ENCODE measurements at places on chromosomes 5 and 9.

GRCh38 chr5:104045987-104046386 is 483.4 kb upstream of the NUDT12 start:
- no peak for DNase-seq

- DNase-seq = no peak
Observed at GRCh38 chr5:168254013-168254693, 37.3 kb upstream of the WWC1 start.

- DNase-seq = no peak
Observed at GRCh38 chr9:16459421-16460148, 410.9 kb downstream of the BNC2 start.

DNA sequence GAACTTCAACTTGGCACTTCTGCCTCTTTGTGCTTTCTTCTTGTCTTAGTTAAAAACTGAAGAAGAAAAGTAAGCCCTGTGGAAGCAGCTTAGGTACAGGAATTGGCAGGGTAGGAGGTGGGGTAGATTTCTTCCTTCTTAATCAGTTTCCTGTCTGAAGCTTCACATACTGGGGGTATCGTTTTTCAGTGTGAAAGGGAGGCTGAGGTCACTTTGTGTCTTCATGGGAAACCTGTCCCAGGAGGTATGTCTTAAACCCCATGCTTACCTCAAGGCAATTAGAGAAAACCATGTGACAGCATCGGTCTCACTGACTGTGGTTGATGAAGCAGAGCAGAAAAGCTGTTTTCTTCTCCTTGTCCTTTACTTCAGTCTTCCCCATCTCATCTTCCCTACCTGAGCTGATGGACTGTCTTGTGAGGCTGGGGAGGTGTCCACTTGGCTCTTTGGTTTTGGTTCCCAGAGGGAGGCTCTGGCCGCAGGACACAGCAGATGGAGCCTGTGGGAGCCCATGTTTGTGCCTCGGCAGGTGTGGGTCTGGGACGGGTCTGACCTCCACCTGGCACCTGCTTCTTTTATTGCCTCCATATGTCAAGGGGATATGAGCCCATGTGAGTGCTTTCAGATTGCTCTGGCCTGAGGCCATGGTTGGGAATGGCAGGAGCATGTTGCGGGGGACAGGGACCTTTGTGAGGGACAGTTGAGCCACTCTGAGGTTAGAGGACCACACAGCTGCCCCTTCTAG is 47.0 kb downstream of the SH3GL2 start:
- DNase-seq = no peak

GRCh38 chr9:117018966-117019617 is 332.0 kb downstream of the TRIM32 start:
- DNase-seq = no peak

GRCh38 chr9:84738353-84738752 is 68.8 kb downstream of the NTRK2 start:
- DNase-seq = no peak

DNA sequence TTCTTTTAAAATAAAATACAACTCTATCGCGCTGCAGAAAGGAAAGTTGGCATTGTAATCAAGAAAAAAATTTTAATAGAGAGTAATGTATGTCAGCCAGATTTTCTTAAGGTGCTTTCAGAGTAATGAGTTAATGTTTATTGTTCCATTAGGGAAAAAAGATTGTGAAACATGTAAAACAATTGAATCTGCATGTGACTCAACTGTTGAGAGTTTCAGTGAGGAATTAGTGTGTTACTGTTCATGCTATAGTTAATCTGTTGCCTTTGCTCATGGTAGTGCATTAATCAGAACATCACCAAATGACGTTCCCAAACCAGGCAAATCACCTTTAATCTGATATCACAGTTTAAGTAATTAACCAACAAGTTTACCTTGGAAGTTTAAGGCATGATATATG is 600.5 kb downstream of the NR2F1-AS1 start:
- DNase-seq = no peak

DNA sequence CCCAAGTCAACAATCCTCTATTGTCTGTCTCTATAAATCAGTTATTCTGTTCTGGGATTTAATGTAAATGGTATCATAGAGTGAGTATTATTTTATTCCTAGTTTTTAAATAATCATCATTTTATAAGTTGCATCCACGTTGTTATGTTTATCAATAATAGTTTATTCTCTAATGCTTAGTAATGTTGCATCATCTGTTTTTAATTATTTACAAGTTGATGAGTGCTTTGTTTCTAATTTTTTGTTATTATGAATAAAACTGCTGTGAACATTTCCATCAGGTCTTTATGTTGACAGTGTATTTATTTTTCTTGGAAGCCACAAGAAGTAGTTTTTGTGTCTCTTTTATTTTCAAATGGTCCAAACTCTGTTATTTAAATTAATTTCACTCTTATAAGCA is 1201.2 kb upstream of the CDH6 start:
- no peak for DNase-seq

DNA sequence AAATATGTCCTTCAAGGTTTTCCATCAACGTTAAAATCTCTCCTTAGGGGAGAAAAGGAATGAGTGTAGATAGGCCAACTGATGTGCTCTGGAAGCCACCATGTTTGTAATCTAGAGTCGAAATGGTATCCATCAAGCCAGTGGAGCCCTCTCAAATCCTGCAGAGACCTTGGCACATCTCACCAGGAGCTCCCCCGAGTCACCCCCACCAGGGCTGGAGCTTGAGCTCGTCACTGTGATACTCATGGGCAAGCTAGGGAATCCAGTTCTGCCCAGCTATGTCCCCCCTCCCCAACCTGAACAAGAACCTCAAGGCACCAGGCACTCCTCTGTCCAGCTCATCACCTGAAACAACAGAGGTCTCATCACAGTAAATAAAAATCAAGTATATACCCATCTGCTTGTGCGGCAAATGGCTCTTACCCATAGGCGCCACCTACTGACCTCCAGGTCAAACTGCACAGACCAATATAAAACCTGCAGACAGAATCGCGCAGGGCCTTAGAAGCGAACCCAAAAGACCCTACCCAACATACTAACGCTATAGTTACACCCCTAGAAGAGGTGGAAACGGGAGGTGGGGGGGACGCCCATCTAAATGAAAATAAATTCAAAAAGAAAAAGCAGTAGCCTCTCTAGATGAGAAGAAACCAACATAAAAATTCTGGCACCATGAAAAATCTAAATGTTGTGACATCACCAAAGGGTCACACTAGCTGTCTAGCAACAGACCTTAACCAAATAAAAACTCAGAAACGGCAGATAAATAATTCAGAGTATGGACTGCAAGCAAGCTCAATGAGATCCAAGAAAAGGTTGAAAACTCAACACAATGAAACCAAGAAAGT is 75.0 kb downstream of the TTC39B start:
- no peak for DNase-seq

DNA sequence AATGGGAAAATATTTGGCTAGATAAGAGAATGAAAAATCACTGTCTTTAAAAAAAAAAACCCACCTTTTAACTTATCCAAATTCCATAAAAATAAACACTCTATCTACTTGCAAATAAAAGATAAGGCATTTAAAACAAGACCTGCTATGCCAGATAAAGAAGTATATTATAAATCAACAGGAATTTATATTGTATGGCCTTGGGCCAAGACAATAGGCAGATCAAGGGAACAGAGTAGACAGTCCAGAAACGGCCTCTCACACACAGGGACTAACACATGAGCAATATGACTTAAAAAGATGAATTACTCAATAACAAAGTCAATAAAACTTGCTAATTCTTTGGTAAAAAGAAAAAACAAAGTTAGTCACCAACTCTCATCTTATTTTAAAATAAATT is 34.7 kb upstream of the ICE1 start:
- no peak for DNase-seq

DNA sequence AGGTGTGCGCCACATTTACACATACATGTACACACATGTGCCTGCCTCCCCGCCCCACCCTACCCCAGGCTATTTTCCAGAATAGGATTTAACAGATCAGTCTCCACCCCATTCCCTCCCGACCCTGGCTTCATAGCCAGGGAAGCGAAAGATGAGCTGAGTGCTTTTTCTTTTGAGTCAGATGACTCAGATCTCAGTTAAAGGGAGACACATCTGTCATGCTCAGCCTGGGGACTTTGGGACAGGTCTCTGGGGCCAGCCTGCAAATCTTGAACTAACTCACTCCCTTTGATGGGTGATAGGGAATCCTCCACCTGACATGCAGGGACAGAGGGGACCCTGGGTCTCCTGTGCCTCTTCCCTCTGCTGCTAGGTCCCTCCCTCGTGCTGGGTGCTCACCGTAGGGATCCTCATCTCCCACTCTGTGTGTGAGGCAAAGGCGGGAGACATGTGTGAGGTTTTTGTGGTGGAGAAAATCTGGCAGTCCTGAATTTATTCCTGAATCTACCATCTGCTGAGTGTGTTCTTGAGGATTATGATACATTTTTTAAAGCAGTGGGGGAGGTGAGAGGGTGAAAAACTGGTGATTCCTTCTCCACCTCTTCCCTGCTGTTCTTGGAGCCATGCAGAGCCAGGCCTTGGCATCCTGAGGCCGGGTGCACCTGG is 37.7 kb downstream of the NEUROG1 start:
- no peak for DNase-seq

- no peak for DNase-seq
Observed at GRCh38 chr5:56494300-56494731, 261.2 kb upstream of the ANKRD55 start.

GRCh38 chr9:8750639-8751051 is 951.1 kb upstream of the DMAC1 start:
- DNase-seq = no peak

GRCh38 chr5:10699987-10700386 is 61.0 kb downstream of the DAP start:
- DNase-seq = no peak

DNA sequence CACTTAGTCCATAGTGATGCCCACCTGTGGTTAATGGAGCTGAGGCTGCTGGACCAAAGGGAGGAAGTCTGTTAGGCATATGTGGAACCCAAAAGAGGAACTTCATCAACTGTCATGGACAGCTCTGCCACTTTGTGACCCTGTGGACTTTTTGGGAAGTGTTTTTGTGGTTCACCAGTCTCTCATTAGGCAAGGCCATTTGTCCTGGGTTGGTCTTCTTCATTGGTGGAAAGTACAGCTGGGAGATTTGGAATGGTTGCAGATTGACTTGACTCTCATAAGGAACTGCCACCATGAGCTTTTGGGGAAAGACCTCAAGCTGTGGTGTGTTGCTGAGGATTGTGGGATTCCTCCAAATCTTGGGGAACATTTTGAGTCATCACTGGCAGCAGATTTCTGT is 31.9 kb upstream of the IL12B start:
- DNase-seq = no peak

DNA sequence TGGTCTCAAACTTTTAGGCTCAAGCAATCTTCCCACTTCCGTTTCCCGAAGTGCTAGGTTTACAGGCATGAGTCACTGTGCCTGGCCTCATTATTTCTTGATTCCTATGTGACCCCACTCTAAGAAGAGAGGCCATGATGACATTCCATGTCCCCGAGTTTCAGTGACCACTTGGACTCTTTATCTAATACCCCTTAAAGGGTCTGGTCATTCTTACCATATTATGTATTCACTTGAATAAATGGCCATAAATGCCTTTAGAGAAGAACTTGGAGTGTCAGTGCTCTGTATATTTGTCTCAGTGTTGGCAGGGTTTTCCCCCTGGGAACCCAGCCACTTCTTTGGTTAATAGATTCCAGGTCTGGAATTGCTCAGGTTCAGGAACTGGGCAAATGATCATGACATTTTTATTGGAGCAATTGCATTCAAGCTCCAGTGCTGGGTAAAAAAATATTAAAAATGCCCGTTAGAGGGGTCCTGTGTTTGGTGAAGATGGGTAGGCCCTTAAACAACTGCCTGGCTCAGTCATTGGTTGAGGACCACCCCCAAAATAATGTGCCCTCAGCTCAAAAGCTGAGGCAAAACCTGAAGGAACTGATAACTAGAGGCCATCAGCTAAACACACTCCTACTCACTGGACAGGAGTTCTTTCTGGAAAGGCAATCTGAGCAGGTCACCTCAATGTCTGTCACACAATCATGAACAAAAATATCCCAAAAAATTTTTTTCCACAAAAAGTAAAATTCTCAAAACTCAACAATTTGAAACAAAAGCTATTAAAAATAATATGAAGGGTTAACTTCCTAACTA is 186.6 kb upstream of the ZNF608 start:
- no peak for DNase-seq

GRCh38 chr5:154984946-154985516 is 28.5 kb upstream of the KIF4B start:
- DNase-seq = no peak

DNA sequence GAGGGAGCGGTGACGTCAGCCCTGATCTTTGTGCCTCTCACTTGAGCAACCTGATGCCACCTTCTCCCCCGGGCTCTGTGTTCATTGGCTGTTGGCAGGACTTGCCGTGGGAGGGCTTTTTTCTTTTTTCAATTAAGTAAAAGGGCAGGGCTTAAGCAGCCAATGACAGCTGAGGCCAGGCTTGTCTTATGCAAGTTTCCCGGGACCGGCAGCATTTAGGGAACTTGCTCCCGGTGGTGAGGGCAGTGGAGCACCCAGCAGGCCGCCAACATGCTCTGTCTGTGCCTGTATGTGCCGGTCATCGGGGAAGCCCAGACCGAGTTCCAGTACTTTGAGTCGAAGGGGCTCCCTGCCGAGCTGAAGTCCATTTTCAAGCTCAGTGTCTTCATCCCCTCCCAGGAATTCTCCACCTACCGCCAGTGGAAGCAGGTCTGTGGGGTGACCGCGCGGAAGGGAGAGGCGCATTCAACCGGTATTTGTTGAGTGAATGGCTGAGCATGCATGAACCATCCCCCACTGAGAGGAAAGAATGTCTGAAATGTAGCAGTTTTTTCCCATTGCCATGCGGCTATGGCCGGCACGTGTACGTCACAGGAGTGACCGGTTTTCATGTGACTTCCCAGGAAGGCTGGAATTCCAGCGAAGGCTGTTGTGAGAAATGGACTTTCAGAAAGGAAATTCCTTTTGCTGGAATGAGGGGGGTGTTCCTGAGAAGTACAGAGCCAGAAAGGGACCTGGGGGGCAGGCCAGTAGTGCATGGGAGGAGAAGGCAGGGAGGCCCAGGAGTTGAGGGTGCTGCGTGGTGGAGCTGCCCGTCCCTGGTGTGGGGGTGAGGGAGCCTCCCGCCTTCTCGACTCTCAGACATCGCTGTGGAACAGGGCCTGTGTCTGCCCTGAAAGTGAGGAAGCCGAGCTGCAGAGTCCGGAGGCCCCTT is 29.0 kb downstream of the PTGES2 start:
- DNase-seq = no peak

- DNase-seq = no peak
Observed at GRCh38 chr9:79220666-79221065, 351.1 kb upstream of the TLE4 start.

GRCh38 chr5:4313138-4313537 is 717.5 kb downstream of the IRX1 start:
- no peak for DNase-seq

DNA sequence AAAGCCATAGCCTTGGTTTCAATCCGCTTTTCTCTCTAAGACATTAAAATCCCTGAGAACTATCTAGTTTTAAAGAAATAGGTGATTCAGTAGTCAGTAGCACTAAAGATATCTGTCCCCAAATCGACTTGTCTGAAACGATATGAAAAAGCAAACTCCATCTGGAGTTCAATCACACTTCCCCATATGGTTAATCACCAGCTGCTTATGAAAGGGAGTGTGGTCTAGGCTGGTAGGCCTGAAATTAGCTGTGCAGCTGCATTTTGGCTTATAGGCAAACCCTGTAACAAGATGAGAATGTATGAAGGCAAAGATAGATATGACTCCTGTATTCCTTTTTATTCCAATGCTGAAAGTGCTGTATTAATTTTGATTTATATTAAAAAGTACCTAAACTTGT is 65.9 kb downstream of the DMRTA1 start:
- no peak for DNase-seq

- DNase-seq = no peak
Observed at GRCh38 chr5:125525356-125525755, 778.9 kb upstream of the ZNF608 start.

- no peak for DNase-seq
Observed at GRCh38 chr5:137916923-137917322, 27.7 kb downstream of the PKD2L2 start.

All from stimulated activated CD8-positive, alpha-beta memory T cell treated with anti-CD3 and anti-CD28 coated beads, Interleukin-4, amount 100 ng/mL, for 1 hour (primary cell).